RCC 7860 (cell line): ENCODE measurements at places on chromosomes 2 and 18.

GRCh38 chr2:154207288-154208047 is 335.7 kb downstream of the GALNT13 start:
- DNase-seq = no peak

GRCh38 chr2:227401550-227401949 is 13.8 kb upstream of the SCYGR1 start:
- DNase-seq = no peak

DNA sequence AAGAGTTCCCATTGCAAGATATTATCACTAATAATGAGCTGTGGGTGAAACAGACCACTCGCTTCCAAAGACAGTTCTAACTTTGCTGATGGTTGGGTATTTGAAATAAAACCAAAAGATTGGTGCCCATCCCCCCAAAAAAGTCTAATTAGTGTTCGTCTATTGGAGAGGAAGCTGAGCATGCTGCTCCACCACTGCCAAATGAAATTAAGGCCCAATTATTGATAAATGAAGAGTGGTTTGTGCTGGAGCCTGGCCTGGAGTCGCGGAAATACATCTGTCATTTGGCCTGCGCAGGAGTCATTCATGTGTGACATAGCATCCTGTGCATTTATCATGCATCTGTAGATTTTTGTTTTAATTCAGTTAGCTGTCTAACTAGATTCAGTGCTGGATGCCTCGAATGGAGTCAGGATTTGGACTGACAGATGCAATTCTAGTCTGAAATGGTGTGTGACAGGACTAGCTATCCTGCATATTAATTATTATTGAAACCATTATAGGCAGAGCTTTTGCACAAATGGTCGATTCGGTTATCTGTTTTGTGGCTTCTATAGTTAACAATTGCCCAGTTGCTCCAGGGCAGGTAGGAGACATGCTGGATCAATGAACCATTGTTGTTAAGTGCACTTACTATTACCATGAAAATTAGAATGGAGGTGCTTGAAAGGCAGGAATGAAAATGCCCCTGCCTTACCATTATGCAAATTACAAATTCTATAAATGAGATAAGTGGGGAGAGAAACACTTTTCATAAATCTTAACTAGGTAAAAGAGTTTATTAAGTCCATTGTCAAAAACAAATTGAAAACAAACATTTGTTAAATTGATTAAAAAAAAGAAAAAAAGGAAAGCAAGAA is 450.4 kb upstream of the TCF4 start:
- DNase-seq = no peak

GRCh38 chr2:204544961-204545860 is at the start of gene PARD3B:
Gene PARD3B, plus strand, starts transcription at chr2:204545475. Its CDS starts 525 bp downstream, at chr2:204546000.
- DNase-seq = peak; percentile 33

- no peak for DNase-seq
Observed at GRCh38 chr2:144632809-144633208, 112.9 kb upstream of the ZEB2 start.

DNA sequence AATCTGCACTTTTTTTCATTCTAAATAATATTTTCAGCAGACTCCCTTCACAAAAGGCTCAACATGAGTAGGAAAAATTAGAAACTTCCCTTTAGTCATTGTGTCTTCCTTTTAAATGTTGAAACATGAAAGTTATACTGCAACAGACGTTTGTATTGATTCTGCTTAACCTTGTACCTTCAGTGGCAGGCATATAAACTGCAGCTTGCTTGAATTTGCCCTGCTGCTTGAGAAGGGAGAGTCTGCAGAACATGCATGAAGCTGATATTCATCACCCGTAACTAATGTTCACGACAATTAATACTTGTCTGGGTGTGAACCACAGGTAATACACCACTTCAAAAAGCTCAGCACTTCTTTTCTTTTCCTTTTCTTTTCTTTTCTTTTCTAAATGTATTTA is 294.7 kb upstream of the LRP1B start:
- DNase-seq = no peak

DNA sequence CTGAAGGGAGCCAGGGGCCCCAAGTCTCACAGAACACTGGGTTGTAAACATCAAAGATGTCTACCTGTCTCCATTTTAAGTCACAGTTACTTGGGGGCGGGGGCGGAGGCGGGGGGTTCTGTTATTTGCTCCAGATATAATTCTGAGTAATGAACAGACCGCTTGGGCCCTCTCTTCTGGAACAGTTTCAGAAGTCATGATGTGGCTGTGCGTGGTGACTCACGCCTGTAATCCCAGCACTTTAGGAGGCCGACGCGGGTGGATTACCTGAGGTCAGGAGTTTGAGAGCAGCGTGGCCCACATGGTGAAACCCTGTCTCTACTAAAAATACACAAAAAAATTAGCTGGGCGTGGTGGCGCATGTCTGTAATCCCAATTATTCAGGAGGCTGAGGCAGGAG is 157.9 kb upstream of the APCDD1 start:
- DNase-seq = no peak

DNA sequence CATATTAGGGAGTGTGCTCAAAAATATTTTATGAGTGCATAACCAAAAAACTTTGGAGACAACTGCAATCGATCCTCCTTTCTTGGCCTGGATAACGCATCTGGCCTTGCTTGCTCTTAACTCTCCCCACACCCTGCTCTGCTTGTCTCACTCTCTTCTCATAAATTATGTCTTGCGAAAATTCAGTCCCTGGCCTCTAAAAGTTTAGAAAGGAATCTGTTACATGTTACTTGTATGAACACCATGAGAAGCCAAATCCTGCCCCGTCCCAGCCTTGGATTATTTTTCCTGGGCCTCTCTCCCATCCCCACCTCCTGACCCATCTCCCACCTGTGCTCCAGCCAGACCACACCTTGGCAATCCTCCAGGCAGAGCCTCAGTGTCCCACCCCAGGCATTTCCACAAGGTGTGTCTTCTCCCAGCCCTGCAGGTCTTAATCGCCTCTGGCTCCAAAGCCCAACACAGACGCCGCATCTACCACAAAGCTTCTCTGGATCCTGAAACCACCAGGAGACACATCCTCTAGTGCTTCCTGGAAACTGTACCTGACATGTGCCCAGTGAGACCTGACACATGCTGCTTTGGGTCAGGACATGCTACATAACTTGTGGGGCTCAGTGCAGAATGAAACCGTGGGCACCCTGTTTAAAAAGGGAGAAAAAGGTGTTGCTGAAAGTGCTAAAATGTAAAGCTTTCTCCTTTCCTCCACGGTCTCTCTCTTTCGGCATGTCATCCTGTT is 99.6 kb upstream of the ST3GAL5 start:
- no peak for DNase-seq

DNA sequence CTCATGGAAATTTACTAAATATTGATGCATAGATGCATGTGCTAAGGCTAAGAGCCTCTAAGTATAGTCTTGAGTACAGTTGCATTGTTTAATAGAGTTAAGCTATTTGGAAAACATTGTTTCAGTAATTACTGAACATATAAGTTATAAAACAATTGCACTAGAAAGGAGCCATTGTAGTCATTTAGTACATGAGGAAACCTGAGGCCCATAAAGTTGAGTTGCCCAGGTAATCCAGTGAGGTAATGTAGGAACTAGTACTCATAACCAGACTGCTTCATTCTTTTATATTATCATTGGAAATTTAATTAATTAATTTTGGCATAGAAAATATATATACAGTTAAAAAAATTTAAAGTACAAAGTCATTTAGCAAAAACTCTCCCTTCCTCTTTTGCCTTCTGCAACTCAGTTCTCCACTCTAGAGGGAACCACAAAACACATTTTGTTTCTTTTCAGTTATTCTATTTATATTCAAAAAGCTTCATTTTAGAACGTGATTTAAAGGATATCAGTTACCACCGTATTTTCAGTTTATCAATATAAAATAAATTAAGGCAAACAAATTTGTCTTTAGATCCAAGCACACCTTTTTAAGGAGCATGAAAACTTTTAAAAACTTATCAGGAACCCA is 27.8 kb upstream of the TBR1 start:
- DNase-seq = no peak

GRCh38 chr2:12097859-12098258 is 351.4 kb downstream of the LPIN1 start:
- no peak for DNase-seq

GRCh38 chr2:170747921-170748320 is 22.3 kb upstream of the ERICH2 start:
- DNase-seq = peak; percentile 39

GRCh38 chr2:233228376-233228775 is 23.1 kb upstream of the ATG16L1 start:
- no peak for DNase-seq

DNA sequence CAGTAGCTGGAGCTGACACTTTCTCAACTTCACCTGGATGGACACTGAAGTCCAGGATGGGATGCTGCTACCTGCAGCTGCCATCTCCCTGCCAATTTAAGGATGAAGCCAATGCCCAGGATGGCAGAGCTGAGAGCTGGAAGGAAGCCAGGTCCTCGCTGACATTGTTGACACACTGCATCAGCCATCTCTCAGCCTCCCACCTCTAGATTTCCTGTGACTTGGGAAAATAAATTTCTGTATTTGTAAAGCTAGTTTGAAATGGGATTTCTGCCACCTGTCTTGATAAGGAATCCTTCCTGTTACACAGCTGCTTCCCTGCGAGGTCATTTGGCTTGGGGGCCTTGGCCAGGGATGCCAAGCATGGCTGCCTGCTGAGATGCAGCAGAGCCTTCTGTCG is 43.5 kb downstream of the KCTD1 start:
- no peak for DNase-seq

DNA sequence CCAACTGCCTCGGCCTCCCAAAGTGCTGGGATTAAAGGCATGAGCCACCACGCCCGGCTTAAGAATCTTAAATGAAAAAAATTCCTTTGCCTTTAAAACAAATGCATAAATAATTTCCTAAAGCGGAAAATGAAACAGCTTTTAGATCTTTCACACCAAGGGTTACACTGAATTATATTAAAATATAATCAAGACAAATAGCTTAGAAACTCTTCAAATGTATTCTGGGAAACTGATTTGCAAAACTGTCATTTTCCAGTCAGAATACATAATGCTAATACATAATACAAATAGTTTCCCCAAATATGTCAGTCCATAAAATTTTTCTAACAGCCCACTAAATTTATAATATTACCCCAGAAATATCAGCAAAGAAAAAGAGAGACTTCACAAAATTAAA is 68.3 kb upstream of the PGAP1 start:
- no peak for DNase-seq

DNA sequence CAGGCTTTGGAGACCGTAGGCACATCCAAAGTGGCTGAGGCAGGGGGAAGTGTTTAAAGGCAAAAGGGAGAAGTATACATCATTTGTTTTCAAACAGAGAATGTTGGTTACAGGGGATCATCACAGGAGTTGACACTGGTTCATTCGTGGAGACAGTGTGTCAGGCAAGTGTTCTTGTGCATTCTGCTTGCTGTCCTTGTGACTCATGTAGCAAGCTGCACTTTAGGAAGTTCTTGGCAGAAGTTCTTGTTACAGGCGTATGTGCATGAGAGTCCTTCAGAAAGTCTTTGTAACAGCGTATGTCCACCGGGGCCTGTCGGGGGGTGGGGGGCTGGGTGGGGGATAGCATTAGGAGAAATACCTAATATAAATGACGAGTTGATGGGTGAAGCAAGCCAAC is 36.5 kb upstream of the B4GALT6 start:
- DNase-seq = no peak

DNA sequence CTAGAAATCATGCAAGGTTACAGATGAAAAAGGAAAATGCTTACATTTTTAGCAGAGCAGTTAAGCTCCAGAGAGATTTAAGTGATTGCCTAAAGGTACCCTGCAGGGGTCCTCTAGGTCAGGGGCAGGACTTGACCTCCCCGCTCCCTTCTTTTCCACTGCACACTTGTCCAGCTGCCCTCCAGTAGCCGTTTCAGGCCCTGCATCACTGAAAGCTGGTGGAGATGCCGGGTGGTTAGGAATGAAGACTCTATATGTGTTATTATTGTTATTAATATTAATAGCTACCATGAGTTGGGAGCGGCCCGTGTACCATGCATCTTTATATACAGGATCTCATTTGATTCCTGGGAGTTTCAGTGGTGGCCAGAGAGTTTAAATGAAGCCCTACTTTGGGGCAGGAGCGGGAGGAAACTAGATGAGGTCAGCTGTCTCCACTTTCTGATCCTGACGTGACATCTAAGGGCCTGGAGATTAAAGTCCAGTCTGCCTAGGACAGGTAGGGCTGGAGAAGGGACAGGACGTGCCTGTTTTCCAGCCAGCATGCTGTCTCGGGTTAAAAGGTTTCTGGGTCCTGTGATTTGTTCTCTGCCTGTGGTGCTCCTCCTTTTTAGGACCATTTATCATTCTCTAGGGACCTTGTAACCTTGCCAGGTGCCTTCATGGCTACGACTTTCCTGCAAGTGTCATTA is 2.1 kb downstream of the TMEM37 start:
- no peak for DNase-seq

DNA sequence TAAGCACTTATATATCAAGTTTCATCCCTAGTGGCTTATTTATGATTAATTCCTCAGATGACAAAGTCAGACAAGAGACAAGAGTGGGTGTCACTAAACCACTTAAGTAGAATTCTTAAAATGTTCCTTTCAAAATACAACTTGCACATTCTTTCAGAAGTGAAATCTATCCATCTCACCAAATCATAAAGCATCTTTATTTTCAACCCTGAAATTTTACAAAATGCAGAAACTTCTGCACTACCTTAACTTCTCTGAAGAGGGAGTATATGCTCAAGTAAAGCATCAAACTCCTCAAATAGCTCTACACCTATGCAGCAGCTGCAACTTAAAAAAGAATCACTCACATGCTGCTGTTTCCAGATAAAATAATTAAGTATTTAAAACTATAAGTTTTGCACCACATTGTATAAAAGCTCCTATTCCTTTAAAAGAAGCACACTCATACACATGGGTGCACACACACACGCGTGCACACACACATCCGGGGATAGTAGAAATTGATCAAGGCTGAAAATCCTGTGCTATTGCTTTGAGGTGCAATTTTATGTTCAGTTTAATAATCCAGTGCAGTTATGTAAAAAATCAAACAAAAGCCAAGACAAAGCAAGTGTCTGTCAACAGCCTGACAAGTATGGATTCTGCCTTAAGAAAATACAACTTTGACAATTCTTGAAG is 244.5 kb downstream of the TCF4 start:
- no peak for DNase-seq

DNA sequence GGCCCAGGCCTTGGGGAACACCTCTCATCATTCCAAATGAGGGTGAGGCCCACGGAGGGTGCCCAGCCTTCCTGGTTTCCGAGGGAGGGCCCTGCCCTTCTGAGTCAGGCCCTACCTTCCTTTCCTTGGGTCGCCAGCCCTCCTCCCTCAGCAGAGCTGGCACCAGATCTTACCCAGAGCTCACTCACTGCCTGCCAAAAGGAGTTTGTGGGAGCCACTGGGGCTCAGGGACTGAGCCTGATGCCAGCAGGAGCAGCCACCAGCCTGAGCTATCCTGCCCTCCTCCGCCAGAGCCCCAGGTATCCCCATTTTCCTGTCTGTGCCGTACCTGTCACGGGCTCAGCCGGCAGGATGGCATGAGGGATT is 64.1 kb downstream of the NRP2 start:
- DNase-seq = no peak

- no peak for DNase-seq
Observed at GRCh38 chr2:237048595-237048994, 37.1 kb upstream of the COPS8 start.

DNA sequence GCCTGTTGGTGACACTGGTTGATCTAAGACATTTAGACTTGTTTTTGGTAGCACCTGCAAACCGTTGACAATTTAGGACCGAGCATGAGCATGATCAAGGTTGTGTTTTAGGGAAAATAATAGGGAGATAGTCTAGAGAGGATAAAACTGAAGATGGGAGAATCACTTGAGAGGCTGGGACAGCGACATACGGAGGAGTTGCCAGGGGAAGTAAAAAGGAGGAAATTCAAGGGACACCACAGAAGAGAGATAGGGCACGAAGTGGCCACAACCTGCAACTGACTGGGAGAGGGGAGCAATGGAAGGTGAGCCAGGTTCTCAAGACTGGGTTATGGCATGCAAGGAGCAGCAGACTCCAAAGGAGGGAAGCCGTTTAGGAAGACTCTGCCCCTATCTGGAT is 1.4 kb upstream of the ATP8B1 start:
- no peak for DNase-seq
